ENCODE measurements at places on chromosomes 3 and 15. TPM values are rescaled to one million over a fixed set of nuclear protein-coding genes. Genes with fewer than 3 reads are reported as not detected.

DNA sequence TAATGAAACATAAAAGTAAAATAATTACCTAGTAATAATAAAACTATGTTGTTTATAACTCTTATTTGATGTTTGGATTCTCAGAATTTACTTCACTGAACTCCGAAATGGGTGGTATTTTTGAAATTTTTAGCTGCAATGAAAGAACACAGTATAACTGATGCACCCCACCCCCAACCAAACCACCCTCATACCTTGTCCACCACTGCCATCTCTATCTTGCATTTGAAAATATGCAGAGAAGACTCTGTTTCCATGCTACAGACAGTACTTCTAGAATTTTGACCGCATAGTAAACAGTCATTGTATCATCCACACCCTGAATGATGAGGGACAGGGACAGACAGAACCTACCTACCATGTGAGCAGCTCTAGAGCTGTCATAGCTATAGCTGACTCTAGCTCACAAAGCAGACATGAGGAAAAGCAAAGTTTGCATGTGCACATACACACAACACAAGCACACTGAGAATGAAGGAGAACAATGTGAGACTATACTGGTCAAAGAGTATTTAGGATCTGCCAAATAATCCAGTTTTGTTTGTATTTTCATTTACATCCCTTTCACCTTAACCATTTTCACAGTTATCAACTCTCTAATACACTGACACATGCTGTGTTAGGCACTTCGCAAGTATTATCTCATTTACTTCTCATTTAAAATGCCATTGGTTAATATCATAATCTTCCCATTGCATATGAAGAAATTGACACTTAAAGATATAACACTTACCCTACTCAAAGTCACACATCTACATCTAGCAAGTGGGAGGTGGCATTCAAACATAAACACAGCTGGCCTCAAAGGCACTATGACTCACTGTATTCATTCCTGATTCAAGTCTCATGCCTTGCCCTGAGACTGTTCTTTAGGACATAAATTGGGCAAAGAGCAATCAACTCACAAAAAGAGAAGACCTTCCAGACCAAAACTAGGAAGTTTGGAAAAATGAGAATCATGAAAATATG, 1014.7 kb upstream of the CFAP20DC start:
- no peak for DNase-seq

DNA sequence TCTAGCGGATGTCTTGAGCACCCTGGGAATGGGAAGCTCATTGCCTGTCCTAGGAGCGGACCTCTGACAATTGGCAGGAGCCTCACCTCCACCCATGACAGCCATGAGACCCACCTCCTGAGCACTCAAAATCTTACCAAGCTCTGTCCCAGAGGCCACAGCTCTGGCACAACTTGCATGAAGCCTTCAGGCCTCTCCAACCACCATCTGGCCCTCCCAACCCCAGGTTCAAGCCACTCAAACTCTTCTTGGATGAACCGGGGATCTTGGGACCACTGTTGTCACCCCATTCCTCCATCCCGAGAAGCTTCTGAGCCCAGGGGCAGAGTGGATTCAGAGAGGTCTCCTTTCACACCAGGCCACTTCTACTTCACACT, 1.5 kb downstream of the VIPR1 start:
- DNase-seq: no peak

GRCh38 chr3:128011140-128011539, 41.1 kb upstream of the SEC61A1 start:
- no peak for DNase-seq

DNA sequence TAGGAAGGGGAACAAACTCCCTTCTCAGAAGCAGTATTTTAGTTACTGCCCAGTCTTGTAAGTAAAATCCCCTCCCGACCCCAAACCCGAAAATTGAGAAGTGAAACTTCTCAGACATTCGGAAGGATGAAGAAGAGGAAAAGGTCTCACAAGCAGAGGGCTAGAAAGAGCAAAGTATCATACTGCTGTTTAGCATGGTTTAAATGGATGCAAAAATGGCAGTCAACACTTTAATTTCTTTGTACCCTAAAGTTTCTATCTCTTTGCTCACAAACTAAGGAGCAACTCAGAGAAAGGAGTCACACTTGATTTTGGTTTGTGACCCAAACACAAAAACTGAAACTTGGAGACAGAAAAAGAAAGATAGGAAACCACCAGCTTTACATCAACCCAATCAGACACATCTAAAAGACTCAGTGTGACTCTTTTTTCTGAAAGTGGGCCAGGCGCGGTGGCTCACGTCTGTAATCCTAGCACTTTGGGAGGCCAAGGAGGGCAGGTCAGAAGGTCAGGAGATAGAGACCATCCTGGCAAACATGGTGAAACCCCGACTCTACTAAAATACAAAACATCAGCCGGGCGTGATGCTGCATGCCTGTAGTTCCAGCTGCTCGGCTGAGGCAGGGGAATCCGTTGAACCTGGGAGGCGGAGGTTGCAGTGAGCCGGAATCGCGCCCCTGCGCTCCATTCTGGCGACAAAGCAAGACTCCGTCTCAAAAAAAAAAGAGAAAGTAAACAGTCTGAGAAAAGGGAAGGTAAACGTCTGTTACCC, 63.2 kb upstream of the ATP11B start:
- no peak for DNase-seq

DNA sequence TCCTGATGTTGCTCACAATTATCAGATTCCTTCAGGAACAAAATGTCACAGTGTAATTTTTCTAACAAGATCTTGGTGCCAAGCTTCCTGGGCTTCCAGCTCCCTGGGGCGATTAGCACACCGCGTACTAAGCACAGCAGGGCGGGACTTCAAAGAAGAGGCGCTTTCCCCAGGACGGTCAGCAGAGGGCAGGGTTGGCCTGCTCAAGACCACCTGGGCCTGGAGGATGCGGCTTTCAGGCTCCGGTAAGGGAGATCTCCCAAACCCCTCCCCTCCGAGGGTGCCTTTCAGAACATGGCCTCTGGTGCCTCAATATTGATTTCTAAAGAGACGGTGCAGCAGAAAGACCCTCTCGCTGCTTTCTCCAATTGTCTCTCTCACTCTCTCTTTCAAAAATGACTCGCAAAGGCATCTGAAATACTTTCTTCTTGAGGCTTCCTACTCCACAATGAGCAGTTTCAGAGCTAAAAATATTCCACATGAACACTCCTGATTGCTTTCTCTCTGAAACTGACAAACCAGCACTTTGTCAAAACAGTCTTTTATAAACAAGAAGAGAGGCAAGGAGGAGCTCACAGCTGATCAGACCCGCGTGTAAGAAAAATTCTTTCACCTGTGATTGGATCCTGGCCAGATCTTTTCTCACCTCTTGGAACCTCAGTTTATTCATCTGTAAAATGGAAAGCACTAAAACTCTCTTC, 154.0 kb downstream of the ADAMTS9 start:
- peak; percentile 82 for DNase-seq

GRCh38 chr15:55496716-55497115, 11.3 kb downstream of the DNAAF4 start:
- no peak for DNase-seq

DNA sequence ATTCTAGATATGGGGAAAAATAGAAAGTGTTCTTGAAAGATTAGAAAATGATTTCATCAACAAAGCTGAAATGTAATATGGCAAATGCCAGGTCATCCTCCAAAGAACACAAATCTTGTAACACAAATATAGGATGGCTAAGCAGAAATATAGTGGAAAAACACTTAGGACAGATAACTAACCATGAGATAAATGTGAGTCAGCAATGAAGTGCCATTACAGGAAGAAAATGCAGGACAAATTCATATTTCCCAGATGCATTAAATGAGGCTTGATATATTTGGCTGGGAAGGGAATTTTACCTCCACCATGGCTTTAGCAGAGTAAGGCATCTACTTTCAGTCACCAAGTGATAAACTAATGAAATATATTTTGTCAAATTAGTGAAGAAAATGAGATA, 92.8 kb upstream of the SEMA6D start:
- DNase-seq: no peak

- no peak for DNase-seq
Measured at GRCh38 chr3:197165890-197166289, 132.5 kb downstream of the DLG1 start.

DNA sequence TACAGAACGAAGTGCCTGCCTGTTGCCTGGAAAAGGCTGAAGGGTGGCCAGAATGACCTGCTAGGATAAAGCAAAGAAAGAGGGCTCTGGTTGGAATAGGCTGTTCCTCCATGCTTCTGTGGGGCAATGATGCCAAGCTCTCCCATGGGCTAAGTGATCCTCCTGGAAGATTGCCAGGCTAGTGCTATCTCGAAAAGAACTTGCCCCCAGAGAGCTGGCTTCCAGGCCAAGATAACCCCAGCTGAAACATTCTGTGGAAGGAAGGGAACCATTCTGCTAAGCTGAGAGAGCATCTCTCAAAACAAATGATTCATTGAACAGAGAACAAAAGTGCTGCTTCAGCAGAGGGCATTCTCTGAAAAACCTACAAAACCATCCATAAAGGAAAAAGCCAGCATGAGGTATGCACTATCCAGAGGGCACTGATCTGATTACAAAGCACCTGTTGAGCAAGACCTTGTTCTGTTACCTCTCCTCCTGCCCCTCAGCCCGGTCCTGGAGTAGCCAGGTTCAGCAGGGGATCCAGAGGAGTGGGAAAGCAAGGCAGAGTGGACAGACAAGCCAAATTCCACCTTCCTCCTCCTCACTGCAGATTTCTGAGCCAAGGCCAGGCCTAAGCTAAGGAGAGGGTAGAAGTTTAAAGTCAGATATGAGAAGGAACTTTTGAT, 31.9 kb upstream of the SPRED1 start:
- DNase-seq: no peak

DNA sequence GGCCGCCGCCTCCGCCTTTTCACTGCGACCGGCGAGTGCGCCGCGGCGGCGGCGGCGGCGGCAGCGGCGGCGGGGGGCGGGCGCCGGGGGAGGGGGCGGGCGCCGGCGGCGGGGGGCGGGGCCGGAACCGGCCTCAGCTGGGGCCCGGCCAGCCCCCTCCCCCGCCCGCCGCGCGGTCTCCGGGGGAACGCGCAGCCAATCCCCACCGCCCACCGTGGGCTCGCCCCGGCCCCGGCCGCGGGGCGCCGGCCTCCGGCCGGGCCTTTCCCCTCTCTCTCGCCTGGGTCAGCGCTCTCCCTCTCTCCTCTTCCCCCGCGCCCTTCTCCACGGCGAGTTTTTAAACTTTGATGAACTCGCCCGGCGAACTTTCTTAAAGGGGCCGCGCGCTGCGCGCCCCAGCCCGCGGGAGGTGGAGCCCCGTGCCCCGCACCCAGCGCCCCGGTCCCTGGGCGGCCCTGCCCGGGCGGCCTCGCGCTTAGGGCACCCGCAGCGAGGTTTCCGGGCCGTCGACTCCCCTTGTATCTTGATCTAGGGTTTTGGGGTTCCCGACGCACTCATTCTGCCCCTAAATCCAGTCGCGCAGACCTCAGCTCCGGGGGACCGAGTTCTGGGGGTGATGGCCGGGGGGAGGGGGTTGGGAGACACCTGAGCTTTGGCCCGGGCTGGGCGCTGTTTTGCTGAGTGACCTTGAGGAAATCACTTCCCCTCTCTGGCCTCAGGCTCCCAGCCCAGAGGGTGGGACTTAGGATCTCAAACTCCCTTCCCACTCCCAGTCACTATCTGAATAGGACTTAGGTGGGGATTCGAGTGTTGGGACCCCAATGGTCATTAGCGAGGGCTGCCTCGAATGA, at the start of gene RBPMS2:
Gene RBPMS2, minus strand, starts transcription at position 39 of the 851 bp plus-strand sequence. CDS start 270 bp downstream, outside the sequence.
- DNase-seq: peak; percentile 44

- DNase-seq: no peak
Measured at GRCh38 chr3:126872701-126873342, 110.1 kb upstream of the PLXNA1 start.

DNA sequence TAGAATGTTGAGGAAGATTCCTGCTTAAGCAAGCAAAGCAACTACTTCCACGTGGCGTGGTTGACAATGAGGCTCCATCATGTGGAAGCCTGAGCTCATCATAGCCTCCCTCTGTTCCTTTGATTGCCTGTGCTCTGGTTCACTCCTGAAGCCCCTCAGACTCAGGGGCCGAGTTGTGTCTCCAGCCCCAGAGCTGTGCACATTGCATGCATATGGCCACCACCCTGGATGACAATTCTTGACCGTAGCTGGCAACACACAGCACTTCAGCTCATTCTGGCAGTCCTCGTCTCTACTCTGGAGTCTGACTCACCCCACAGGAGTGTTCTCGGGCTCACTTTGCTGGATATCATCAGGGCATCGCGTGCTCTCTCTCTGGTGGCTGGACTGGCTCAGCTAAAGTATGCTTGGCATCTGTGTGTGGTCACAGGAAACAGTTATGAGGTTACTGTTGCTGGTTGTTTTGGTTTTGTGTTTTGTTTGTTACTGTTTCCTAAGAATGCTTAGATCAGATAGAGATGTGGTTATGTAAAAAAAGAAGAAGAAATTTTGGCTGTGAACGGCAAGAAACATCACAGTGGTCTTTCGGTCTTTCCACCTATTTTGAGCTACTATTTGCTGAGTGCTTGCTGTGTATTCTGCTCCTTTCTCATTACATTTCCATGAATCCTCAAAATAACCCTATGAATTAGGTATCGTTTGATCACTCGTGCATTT, 41.6 kb upstream of the MRPS22 start:
- peak; percentile 37 for DNase-seq

- no peak for DNase-seq
Measured at GRCh38 chr15:87267798-87268197, 988.7 kb downstream of the NTRK3 start.

DNA sequence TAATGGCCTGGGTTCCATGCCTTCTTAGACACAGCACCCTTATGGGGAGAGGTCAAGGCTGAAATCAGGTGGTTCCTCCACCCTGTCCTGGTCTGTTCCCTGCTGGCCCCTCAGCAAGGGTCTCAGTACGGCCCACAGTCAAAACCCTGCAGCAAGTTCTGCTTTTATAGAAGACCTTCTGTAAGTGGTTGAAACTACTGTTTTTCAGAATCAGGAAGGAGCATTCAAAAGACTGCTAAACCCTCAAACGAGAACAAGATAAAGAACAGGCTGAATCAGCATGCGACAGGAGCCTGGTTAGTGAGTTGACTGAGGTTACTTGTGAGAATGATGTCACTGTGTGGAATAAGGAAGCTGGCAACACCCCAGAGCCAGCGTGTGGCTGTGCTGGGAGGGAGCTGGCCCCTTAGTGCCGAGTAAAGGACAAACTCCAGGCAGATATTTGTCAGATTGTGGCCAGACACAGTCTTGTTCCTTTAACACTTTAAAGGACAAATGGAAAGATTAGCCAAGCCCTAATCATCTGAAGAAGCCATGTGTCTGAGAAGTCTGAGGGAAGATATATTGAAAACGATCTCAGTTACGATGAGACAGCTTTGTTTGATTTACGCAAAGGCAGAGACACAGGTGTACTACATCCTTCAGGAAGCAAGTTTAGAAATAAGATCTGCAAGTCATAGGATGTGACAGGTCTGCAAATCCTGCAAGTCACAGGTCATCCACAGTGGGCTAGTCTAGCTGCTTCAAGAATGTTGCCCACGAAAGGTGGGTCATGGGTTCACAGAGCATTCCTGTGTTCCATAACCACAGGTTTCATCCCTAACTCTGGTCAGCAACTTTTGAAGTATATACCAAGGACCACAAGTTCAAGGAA, 54.0 kb downstream of the B3GNT5 start:
- peak; percentile 87 for DNase-seq

Gene CSPG5
- 0.18 TPM for total RNA-seq

Gene GCSAM
- not detected for total RNA-seq

Gene GUCA1C
- not detected for total RNA-seq

Gene BNC1
- total RNA-seq: 0.19 TPM

Gene RHOV
- total RNA-seq: not detected

Gene CSTA
- total RNA-seq: 0.79 TPM

Gene SERP1
- total RNA-seq: 16.3 TPM

Gene DAZL
- total RNA-seq: not detected

Gene TTC21A
- total RNA-seq: 0.64 TPM

Data from psoas muscle (tissue), 8 donors.